ENCODE measurements at places on chromosomes 5 and 9. TPM values are rescaled to one million over a fixed set of nuclear protein-coding genes. Genes with fewer than 3 reads are reported as not detected.

EGR1 gene
- total RNA-seq: 4.5 TPM

IFNK gene
- not detected for total RNA-seq

PLPPR1 gene
- not detected for total RNA-seq

PCDHGB1 gene
- 4.4 TPM for total RNA-seq

OLFML2A gene
- total RNA-seq: 28.8 TPM

PCDHA4 gene
- total RNA-seq: 0.29 TPM

Measured in smooth muscle cell of trachea (primary cell).